ENCODE measurements at places on chromosomes 5 and 9. TPM values are rescaled to one million over a fixed set of nuclear protein-coding genes. Genes with fewer than 3 reads are reported as not detected.

Gene SPATA31E1
- not detected for total RNA-seq

Gene SCGB3A2
- 36.1 TPM for total RNA-seq

Gene TAS2R1
- total RNA-seq: 0.31 TPM

DNA sequence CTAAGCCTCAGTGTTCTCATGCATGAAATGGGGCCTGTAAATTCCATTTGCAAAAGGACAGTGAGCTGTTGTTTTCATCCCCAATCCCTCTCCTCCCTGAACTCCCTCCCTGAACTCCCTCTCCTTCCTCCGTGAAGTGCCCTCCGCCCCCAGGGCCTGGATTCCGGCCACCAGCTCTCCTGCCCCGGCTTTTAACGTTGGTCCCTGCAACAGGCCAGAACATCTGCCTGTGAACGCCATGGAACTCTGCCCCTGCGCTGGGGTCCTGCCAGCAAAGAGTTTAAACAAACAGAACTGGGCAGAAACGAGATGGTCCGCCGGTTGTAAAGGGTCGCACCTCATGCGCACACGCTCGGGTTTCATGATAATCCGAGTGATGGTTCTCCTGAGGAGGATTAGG is 62.4 kb downstream of the SMIM23 start:
- no peak for DNase-seq

DNA sequence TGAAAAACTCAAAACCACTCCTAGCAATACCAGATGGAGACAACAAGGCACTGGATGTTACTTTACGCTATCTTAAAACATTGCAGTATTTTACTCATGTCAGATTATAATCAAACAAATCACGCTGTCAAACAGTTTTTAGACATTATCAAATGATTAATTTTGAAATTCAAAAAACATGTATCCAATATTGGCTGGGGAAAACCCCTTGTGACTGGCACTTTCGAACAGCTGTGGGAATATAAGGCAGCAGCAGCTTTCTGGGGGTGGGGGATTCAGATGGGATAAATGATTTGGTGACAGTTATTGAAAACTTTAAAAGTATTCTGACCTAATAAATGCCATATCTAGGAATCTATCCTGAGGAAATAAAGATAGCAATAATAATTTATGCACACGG is 28.7 kb downstream of the ELL2 start:
- no peak for DNase-seq

DNA sequence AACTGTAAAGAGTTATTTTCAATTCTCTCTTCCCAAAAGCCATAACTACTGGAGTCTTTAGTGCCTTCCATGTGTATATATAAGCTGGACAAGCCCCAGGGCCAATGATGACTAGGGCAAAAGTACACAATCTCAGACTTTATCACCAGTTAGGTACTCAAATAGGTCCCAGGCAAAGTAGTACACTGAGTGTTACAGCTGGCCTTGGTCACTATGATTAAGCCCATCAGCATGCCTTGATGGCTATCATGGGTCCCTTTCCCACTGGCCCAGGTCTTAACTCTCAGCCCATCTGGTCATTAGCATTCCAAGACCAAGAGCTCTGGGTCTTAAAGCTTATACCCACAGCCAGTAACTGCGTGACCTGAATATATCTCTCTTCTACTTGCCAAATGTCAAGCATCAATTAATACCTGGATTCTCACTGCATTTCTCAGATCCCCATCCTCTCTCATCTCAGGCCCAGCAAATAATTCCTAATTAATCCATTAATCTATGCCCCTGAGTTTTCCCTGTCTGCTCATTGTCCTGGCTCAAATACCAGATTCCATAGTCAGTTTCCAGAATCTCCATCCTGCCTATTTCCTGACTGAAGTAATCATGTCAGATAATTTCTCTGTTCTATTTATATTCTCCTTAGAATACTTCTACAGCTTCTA is 62.3 kb downstream of the NR6A1 start:
- no peak for DNase-seq

- no peak for DNase-seq
Observed at GRCh38 chr9:33230756-33231622, 9.0 kb upstream of the SPINK4 start.

GRCh38 chr9:133542002-133542401 is 7.5 kb downstream of the ADAMTSL2 start:
- no peak for DNase-seq

GRCh38 chr5:129541648-129542251 is 81.7 kb downstream of the ADAMTS19 start:
- DNase-seq: peak; percentile 13

- DNase-seq: no peak
Observed at GRCh38 chr5:127801751-127802476, 98.7 kb downstream of the CCDC192 start.

GRCh38 chr5:102223542-102224477 is 72.3 kb downstream of the SLCO4C1 start:
- peak; percentile 80 for DNase-seq

DNA sequence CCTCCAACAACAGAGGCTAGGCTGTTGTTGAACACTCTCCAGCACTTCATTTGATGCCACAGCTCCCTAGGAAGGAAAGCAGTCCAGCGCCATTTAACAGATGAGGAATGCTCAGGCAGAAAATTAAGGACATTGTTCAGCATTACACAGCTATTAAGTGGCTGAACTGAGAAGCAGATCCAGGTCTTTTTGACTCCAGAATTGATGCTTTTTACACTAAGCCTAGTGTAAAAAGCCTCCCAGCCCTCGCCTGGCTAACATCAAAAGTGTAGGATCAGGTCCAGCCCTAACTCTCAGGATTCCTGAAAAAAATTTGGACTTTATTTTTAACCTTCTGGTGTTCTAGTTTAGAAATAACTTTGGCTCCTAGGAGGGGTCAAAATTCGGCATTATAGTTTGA is 106.4 kb upstream of the SMC5 start:
- no peak for DNase-seq

DNA sequence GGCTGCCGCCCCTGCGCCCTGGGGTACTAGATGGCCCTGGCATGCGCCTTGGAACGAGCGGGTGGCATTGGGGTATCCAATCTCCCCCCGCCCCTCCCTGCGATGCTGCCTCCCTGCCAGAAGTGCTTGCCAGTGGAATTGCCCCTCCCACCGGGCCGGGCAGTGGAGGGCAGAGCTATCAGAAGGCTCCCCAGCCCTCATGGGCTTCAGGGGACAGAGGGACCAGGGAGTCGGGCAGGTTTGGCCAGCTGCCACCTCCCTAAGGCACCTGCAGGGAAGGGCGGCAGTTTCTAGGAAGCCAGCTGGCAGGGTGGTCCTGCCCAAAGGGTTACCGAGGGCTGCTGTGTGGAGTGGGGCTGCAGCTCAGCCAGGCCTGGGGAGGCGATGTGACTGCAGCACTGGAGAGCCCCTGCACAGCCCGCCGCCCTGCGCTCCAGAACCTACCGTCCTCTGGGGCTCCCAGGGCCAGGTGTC is 52.8 kb upstream of the EGFL7 start:
- DNase-seq: no peak

All from GM23338 (cell line).